ENCODE measurements at places on chromosomes 16 and 17. TPM values are rescaled to one million over a fixed set of nuclear protein-coding genes. Genes with fewer than 3 reads are reported as not detected.

GRCh38 chr16:4891097-4891885 is 44.0 kb downstream of the UBN1 start:
- DNase-seq = no peak

DNA sequence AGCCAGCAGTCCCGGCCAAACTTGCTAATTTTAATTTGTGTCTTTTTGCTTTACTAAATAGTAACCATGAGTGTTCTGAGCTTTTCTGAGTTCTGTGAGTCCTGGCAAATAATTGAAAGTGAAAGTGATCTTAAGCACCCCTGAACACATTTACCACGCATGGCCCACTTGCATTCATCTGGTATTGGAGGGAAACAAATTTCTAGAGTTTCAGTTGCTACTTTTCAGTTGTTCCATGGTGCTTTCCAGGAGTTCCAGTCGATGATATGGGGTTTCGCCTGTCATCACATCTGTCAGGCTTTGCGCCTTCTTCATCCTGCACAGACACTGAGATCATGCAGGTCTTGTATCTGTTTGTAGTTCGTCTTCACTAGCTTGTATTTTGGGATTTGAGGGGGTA is 44.1 kb downstream of the CRLF3 start:
- no peak for DNase-seq

GRCh38 chr17:2058586-2059546 is 4.0 kb downstream of the HIC1 start:
- peak; percentile 15 for DNase-seq

DNA sequence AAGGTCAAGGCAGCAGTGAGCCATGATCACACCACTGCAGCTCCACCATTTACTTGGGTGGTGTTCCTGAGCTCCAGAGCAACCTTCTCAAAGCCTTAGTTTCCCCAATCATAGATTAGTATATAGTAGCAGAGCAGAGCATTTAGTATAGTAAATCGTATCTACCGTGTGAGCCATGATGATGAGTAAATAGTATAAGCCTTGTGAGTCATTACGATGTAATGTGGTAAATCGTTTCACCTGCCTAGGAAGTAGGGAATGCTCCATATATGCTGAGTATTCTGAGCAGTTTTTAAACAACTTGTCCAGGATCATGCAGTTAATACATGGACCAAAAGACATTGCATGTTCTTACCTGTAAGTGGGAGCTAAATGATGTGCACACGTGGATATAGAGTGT is 66.4 kb downstream of the SCNN1B start:
- no peak for DNase-seq

- DNase-seq = no peak
Observed at GRCh38 chr17:35765086-35765710, 4.5 kb downstream of the C17orf50 start.

Gene TUBB3
- 7.6 TPM for total RNA-seq
